Left forelimb (tissue), 1 donor: ENCODE measurements at places on chromosomes 11 and 22.

DNA sequence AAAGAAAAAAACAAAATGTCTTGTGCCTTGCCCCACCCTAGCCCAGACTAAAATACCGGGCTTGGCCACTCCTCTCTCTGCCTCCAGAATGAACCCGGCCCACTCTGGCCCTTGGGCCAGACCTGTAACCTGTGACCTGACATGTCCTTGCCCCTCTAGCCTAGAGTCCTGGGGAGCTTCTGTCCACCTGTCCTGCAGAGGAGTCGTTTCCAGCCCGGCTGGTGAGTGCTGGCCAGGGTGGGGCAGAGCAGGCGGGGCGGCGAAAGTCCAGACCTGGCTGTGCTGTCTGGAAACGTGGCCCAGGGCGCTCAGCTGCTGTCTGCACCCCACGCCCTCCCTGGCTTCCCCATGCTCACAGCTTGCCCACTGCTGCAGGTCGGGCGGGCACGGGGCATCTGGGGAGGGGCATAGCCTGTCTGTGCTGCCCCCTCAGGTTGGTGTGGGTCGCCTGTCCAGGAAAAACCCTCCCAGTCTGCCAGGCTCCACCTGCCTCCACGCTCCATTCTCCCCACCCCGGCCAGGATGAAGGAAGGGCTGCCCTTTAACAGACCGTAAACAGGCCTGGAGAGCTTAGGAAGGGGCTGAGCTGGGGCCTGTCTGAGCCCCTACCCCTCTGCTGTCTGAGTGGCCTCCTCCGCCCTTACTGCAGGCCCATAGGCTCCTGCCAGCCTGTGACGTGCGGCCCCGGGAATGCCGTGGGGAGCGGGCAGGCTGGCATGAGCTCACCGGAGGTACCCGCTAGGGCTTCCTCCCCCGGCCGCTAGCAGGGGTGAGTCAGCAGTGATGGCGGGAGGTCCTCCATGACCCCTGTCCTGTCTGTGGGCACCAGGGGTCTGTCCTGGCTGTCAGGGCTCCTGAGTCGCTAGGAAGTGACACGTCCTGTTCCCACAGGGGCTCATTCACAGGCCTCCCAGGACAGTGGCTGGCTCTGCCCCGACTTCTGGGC lies 1.9 kb downstream of the CD151 start:
- no peak for DNase-seq

DNA sequence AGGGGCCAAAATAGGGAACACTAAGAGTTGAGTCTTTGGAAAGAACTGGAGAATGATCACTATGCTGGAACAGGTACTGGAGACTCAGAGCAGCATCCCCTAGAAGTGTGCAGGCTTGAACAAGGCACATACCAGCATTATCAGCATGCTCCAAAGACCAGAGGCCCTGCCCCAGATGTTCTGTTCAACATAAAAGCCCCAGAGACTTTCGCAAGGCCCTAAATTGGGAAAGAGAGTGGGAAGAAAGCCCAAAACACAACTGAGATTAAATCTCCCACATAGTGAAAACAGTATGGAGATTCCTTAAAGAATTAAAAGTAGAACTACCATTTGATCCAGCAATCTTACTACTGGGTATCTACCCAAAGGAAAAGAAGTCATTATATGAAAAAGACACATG lies 9.4 kb downstream of the CNGA4 start:
- DNase-seq: no peak

GRCh38 chr22:23283591-23284503 lies 103.5 kb downstream of the BCR start:
- no peak for DNase-seq

GRCh38 chr11:117833401-117833891 lies 8.9 kb upstream of the FXYD2 start:
- peak; percentile 66 for DNase-seq

GRCh38 chr11:28529540-28530410 lies 421.6 kb downstream of the METTL15 start:
- DNase-seq: no peak

- no peak for DNase-seq
These were observed 1270.6 kb downstream of the LRRC4C start for GRCh38 chr11:40188848-40189247.

DNA sequence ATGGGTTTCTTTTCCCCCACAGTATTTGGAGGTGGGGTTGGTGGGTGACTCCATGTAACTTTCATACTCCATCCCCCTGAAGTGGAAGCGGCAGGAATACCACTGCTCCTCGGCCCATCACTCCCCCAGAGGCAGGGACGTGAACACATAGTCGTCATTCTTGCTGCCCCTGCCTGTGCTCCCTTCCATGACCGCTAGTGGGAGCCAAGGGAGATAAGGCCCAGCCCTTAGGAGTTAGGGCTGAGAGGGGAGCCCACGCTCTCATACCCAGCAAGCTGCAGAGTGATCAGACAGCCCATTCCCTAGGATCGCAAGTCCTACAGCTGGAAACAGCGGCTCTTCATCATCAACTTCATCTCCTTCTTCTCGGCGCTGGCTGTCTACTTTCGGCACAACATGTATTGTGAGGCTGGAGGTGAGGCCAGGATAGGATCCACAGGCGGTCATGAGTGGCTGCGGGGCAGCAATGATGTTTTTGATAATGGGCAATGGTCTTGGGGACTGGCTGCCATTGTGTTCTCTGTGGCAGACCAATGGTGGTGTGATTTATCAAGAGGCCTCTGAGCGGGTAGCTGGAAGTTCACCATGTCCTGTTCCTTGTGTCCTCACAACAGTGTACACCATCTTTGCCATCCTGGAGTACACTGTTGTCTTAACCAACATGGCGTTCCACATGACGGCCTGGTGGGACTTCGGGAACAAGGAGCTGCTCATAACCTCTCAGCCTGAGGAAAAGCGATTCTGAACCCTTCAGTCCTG lies 15.9 kb downstream of the RHOG start:
- DNase-seq: no peak

DNA sequence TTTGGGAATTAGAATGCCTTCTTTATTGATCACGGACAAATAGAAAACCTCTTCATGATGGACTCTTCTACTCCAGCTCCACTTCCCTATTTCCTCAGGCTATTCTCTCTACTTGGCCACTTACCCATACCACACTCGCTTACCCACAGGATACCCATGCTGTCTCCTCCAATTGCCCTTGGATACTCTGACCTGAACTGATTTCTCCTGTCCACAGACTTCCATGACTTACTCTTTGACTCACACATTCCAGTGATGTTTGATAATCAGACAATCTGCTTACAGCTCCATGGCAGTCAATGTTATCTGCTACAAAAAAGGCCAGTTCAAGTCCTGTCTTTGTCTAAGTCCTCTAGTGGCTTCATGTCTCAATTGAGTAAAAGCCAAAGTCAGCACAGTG lies 292.0 kb upstream of the CTSC start:
- no peak for DNase-seq

- DNase-seq: peak; percentile 40
These were observed 49.7 kb downstream of the OTOG start for GRCh38 chr11:17596711-17597110.

- DNase-seq: no peak
These were observed 114.4 kb upstream of the API5 start for GRCh38 chr11:43197379-43197778.

GRCh38 chr11:9516113-9516512 lies 55.3 kb downstream of the ZNF143 start:
- DNase-seq: no peak

GRCh38 chr22:39183991-39184585 lies 31.6 kb upstream of the CBX7 start:
- DNase-seq: no peak

GRCh38 chr11:38756537-38756936 lies 2158.5 kb upstream of the RAG2 start:
- DNase-seq: no peak

GRCh38 chr11:47617417-47617809 lies 23.2 kb upstream of the C1QTNF4 start:
- DNase-seq: no peak

DNA sequence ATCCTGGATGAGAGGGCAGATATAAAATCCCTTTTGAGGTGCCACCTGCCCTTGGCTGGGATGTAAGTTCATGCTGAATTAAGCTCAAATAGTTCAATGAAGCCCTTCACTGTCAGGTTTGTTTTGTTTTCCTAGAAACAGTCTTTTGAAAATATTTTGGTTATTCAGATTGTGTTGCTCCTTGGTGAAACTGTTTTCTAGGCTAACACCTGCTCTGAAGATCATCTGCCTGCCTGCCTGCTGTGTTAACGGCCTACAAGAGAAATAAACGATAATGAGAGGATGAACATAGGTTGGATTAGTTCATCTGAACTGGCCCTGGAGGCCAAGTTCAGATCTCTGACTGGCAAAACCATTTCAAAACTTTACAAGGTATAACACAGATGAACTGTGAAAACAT lies 67.4 kb downstream of the ZBTB44 start:
- DNase-seq: no peak

GRCh38 chr11:64723117-64723906 lies at the start of gene NRXN2:
Gene NRXN2 (minus strand): TSS chr11:64723197. CDS start chr11:64713699, 9,498 bp downstream.
- DNase-seq: peak; percentile 88

DNA sequence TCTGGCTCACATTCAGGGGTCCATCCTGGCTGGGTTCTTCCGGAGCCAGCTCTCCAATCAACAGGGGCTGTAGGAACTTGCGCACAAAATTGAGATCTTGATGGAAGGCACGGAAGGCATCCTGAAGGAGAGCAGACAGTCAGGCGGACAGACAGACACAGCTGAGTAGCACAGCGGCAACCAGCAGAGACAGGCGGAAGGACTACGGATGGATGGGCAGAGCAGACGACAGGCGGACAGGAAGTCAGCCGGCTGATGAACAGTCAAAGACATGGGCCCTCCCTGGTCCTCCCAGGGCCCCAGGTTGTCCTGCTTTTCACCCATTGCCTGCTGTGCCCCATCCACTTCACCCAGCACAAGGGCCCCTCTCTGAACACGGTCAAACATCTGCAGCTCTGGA lies 11.3 kb downstream of the FADS3 start:
- no peak for DNase-seq

- DNase-seq: no peak
These were observed 107.2 kb downstream of the MAML2 start for GRCh38 chr11:96235751-96236150.

DNA sequence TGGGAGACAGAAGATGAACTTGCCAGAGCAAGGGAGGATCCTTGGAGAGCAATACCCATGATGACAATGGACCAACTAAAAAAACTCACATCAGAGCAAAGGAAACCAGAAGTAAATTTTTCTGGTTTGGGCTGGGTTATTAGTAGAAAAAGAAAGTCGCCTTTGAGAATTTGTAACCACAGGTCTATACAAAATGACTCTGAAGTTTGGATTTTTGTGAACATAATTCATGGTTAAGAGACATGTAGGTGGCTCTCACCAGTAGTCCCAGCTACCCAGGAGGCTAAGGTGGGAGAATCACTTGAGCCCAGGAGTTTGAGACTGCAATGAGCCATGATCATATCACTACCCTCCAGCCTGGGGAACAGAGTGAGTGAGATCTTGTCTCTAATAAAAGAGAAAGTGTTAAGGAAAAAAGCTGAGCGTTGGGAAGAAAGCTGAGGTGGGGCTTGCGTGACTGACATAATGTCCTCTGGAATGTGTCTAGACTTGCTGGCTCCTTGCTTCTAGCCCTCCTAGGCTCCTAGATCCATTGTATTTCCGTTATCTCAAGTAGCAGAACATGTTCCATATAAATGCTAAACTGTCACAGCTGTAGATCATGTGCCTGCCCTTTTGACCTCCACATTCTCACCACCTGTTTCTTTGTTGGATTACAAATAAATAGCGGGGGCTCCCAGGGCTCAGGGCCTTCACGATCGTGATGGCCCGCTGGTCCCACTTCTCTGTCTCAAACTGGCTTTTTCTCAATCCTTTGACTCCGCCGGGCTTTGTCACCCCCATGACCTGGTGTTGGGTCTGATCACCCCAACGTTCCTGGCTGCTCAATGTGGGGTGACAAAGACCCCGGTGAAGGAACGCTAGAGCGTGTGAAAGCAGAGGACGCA lies 56.2 kb upstream of the SC5D start:
- DNase-seq: no peak

- no peak for DNase-seq
These were observed 1074.4 kb downstream of the DLG2 start for GRCh38 chr11:84552791-84553190.

DNA sequence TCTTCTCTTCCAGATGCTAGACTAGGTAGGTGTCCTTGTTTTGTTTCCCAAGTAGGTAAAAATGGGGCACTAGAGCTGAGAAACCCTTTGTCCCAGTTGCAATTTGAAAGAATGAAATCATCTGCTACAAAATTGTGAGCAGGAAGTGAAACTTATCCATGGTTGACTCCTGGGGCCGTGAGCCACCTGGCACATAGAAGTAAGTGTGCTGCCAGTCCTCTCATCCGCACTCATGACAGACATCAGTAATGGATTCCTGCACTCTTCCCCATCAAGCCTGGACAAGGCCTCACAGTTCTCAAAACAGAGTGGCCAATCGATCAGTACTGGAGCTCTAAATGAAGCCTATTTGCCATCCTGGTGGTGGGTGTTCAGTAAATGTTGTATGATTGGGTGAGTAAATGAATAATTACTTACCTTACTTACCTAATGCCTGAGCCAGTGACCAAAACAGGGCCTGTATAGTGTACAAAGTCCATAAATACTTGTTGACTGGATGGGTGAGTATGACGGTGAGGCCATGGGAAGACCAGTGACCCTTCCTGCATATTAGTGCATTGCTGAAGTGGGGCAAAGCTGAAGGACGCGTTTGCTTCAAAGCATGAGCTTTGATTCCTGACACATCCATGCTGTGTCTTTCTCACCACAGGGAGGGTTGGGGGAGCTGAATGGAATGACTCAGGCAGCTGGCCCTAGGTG lies 68.9 kb upstream of the HEPHL1 start:
- no peak for DNase-seq

GRCh38 chr11:96393753-96394348 lies 4.0 kb downstream of the JRKL start:
- no peak for DNase-seq

DNA sequence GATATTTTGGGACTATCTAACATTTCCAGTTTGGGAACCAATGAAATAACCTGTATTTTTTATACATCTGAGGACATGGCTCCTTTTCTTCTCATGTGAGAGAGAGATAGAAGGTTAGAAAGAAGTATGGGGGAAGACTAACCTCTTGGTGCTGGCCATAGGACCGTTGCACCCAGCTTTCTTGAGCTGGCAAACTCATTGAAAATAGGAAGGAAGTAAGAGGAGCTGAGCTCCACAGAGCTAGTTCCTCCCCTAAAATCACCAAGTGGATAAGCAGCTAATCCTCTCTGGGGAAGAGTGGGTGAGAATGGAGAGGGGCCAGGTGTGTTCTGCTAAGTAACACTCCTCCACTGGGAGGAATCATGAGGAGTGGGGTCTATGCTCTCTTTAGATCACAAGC lies 387.4 kb upstream of the CADM1 start:
- no peak for DNase-seq

DNA sequence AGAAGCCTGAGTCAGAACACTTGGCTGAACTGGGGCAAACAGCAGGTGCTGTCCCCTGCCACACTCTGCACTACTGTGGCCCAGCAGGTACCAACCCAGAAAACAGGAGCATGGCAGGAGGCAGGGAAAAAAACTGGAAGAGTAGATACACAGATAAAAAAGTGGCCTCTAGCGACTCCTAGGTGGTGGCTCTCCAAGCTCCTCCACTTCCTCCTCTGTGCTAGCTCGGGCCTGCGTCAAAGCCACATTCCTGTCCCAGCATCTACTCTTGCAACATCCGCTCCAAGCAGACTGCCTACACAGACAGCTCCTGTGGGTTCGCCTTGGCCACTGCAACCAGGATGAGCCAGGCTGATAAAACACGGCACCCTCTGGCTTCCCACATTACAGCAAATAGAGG lies 6.9 kb downstream of the OR8B12 start:
- DNase-seq: no peak
